B cell (primary cell): ENCODE measurements at places on chromosomes 16 and 17.
A peak's percentile ranks its signal among the peaks of the same experiment; 100 is the strongest.

DNA sequence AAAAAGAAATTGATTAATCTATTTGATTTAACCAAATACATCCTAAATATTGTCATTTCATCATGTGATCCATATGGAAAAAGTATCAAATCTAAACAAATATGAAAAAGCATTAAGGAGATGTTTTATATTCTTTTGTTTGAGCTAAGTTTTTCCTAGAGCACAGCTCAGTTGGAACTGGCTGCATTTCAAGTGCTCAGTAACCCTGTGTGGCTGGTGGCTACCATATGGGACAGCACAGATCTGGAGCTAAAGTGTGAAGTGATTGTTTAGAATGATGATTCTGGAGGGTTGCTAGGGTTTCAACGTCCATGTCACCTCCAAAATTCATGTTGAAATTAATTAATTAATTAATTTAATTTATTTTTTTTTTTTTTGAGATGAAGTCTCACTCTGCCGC, 137.5 kb downstream of the XYLT1 start:
- no peak for DNase-seq

DNA sequence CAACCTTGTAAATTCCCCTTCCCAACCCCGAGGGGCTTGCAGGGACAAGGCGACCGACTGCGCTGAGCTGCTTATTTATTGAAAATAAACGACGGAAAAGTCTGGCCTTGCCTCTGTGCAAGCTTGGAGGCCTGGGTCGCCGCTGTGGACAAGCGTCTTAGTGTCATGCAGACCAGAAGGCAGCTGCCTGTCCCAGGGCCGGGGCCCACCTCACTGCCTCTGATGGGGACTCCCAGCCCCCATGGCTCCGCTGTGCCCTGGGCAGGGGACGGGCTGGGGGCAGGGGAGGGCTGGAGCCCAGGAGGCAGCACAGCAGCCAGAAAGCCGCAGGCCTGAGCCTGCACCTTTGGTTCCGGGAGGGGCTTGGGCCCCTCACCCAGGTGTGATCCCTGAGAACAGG, 20.7 kb downstream of the RABEP2 start:
- DNase-seq = no peak

- no peak for DNase-seq
Measured at GRCh38 chr16:457732-458400, 32.4 kb downstream of the RAB11FIP3 start.

DNA sequence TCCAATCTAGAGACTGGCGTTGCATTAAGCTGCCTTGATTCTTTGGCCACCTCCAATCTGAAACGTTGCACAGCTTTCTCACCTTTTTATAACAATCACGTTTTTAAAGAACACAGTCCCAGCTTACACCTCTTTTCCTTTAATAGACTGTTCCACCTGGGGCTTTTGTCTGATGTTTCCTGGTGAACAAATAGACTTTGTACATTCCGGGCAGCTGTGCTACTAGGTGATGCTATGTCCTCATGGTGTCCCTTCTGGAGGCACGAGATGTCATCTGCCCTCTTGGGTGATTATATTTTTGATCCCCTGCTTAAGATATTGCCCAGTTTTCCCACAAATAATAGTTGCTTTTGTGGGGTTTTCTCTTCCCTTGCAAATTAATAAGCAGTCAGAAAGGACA, 225.5 kb downstream of the SOX9 start:
- no peak for DNase-seq

DNA sequence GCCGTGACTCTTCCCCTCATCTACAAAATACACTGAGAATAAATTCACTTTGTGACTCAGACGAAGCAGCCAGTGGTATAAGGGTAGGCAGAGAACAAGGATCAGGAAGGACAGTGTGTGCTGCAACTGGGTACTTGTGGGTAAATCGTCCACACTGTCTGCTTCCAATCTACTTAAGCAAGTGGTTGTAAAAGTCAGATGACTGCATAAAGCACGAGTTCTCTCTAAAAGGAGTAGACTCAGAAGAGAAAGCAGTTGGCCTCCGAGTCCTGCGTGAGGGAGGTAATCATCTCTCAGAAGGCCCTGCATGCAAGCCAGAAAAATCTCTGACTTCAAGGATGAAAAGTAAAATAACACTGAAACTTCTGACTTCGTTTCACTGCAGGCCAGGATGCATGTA, 43.1 kb downstream of the ANKFY1 start:
- DNase-seq = no peak

DNA sequence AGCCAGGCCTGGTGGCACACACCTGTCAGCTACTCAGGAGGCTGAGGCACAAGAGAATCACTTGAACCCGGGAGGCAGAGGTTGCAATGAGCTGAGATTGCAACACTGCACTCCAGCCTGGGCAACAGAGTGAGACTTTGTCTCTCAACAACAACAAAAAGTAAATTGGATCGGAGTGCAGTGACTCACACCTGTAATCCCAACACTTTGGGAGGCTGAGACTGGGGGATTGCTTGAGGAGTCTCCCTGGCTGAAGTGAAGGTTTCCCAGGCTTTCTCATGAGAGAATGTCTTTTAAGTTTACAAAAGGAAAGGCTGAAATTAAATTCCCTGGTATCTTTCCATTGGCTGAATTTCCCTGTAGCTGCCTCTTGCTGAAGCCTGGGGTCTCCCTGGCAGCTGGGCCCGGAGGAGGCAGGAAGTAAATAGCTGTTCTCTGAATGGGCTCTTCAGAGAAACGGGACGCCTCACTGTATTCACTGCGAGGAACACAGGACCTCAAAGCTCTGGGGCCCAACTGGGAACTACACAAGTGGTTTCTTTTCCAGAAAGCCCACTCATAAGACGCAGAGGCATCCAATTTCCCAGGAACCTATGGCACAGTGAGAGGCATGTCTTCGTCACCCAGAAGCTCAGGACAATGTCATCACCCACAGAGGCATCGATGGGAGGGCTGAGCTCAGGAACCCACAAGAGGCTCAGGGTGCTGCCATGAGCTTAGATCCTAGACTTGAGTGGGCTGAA, 77.4 kb upstream of the SMURF2 start:
- DNase-seq = no peak

GRCh38 chr16:4495766-4496165, 19.6 kb downstream of the HMOX2 start:
- DNase-seq = no peak

DNA sequence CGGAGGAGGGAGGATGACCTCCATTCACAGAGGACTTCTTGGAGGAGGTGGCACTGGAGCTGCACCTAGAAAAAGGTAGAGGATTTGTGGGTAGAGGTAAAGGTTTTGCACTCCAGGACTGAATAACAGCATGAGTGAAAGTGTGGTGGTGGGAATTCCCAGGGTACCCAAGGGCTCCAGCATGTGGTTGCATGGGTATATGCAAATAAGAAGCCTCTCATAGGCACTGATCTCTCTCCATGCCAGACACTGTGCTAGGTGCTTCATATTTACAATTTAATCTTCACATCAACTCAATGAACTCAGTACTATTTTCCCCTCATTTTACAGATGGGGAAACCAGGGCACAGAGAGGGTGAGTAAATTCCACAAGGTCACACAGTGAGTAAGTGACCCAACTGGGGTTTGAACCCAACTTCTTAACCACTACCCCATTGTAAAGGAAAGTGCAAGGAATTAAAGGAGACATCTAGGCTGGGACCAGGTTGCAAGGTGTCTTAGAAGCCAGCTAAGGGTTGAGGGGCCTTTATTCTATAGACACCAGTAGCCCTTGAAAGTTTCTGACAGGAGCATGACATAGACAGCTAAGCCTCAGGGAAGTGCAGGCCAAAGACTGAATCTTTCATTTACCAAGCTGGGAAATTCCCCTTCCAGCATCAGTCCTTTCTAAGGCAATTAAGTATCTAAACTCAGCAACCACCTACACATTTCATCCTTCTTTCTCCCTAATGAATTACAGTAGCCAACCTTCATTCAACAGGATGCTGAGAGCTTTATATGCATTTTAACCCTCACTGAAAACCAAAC, 21.3 kb downstream of the SCNN1B start:
- no peak for DNase-seq

- no peak for DNase-seq
Measured at GRCh38 chr16:86322283-86322682, 188.0 kb upstream of the FOXF1 start.

DNA sequence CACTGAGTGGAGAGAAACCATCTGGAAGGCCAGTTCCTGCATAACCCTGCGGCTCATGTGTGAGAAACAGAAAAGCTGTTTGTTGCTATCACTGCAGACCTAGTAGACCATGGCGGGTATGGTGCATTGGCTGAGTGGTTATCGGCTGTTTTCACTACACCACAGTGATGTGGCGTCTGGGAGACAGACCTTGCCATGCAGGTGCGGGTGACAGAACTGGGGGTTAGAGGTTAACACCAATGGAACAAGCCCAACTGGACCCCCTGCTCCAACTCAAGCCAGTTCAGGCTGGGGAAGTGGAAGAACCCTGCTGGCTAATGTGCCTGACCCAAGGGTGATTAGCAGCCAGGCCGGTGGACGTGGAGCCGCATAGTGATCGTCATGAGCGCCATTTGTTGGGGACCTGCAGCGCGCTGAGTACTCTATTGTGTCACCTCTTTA, 91.9 kb downstream of the IRF8 start:
- peak; percentile 81 for DNase-seq

GRCh38 chr17:57142925-57143324, 57.9 kb downstream of the AKAP1 start:
- DNase-seq = no peak

- DNase-seq = no peak
Measured at GRCh38 chr16:917591-918061, 53.2 kb downstream of the LMF1 start.

DNA sequence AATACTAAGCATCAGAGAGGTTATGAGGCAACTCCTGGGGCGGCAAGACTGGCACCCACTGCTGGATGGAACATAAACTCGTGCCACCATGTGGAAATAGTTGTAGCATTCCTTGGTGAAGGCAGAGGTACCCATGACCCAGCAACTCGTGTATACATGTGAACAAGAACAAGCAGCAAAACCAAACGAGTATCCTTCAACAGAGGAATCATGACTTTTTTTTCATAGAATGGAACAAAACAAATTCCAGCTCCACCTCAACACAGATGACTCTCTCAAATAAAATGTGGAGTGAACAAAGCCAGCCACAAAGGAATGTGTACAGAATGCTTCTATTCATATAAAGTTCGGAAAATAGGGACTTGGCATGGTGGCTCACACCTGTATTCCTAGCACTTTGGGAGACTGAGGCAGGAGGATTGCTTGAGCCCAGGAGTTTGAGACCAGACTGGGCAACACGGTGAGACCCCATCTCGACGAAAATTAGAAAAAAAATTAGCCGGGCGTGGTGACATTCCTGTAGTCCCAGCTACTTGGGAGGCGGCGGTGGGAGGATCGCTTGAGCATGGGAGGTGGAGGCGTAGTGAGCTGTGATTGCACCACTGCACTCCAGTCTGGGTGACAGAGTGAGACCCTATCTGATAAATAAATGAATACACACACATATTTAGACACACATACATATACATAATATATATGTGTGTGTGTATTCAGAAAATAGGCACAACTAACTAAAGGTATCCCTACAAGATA, 35.3 kb downstream of the B9D1 start:
- no peak for DNase-seq

DNA sequence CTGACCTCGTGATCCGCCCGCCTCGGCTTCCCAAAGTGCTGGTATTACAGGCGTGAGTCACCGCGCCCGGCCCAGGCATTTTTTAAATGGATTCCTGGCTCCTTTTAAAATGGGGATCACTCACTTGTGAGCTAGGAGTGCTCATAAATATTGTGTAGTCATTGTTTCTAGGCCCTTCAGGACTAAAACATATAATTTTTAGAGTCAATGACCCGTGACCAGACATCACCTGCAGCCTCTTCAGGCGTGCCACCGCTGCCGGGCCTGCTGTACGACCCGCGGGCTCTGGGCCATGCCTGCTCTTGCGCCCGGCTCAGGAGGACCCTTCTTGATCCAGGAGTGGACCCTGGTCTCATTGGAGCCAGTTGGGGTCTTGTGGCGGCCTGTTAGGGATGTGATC, 30.8 kb downstream of the EFCAB5 start:
- no peak for DNase-seq

- no peak for DNase-seq
Measured at GRCh38 chr17:83124871-83125514, 45.6 kb downstream of the METRNL start.

GRCh38 chr17:76566988-76567431, 18.6 kb downstream of the ST6GALNAC2 start:
- no peak for DNase-seq

GRCh38 chr17:50432125-50432762, 6.2 kb downstream of the ACSF2 start:
- no peak for DNase-seq

- DNase-seq = no peak
Measured at GRCh38 chr16:74029115-74029792, 267.4 kb upstream of the PSMD7 start.

DNA sequence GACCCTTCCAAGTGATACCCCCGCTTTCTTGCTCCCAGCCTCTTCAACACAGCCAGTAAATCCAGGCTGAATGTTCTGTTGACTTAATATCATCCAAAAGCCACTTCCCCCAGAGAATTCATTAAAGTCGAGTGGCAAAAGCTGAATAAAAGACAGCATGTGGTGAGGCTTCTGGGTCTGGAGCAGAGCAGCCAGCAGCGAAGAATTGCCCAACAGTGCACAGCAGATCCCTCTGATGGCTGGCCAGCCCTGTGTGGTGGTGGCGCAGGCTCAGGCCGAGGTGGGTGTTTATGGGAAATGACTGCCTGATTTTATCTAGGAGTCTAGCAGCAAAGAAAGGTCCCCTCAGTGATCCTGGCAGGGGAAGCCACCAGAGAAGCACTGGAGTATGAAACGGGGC, 30.3 kb upstream of the RCVRN start:
- no peak for DNase-seq

- DNase-seq = no peak
Measured at GRCh38 chr17:72511874-72512273, 391.1 kb downstream of the SOX9 start.

DNA sequence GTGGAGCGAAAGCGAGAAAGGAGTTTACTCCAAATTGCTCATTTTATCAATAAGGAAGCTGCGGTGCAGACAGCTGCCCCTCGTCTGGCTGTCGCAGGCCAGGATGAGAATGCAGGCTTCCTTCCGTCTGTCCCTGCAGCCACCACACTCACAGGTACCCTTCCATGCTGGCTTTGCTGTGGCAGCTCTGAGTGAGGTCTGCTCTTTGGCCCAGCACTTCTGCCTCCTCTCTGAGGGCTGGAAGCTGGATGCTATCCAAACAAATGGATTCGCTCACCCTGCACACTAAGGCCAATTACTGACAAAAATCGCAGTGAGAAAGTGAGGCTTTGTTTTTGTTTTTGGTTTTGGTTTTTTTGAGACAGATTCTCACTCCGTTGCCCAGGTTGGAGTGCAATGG, 7.0 kb downstream of the ARMC7 start:
- DNase-seq = no peak

DNA sequence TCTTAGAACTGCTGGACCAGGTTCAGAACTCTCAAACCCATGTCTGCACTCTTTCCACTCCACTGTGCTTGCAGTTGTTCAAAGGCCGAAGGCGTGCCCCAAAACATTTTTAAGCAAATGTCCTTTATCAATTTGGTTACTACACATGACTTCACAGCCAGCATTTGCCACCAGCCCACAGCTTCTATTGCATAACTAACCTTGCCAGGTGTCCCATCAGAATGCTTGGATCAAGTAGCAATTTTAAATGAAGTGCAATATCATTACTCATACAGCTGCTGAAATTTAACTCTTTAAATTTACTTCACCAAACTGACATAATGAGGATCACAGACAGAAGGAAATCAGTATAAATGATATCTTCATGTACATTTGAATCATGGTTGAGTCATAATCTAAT, 29.8 kb upstream of the HS3ST3A1 start:
- DNase-seq = no peak
